ENCODE measurements at places on chromosomes 6 and 20.

- DNase-seq: no peak
Measured at GRCh38 chr6:33613795-33614168, 7.3 kb upstream of the ITPR3 start.

- no peak for DNase-seq
Measured at GRCh38 chr20:50995506-50995905, 27.4 kb downstream of the KCNG1 start.

DNA sequence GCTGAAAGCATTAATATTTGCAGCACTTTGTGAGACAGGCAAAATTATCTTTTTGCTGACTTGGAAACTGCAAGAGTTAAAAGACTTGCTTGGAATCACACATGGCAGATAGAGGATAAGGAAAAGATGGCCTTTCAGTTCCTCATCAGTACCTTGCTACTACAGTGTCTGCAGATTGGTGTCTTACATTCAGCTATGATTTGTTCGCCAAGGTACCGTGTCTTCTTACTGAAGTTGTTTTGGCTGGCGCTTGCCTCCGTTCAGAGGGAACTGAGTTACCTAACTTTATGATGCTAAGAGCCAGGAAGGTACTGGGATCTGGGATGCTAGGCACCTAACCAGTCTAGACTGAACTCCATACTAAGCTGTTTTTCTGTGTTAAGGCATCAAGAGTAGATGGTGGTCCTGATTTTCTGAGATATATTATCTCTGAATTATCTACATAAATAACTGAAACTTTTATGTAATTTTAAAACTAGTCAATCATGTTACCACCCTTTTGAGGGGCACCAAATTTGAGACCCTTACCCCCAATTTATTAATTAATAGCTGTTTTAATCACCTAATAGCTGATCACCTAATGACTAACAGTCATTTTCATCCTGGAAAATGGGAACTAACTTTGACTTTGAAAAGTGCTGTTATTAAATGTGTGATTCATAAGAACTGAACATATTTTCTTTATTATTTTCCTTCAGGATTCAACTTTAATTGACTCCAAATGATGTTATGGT, 2.5 kb downstream of the WTAP start:
- peak; percentile 16 for DNase-seq

DNA sequence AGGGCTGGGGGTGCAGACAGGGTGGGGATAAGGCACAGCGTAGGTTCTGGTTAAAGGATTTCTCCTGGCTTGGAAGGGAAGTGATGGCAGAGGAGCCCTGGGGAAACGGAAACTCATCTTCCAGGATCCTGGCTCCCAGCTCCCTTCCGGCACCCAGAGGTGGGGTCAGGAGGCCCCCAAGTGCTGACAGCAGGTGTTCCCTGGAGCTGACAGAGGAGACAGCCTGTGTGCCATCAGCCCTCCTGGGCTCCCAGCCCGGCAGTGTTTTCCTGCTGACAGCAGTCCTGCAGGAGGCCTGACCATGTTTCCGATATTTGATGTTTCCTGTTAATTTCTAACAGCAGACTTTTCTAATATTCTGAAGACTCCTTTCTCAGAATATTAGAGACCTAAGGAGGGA, 277.3 kb downstream of the TAF4 start:
- no peak for DNase-seq

DNA sequence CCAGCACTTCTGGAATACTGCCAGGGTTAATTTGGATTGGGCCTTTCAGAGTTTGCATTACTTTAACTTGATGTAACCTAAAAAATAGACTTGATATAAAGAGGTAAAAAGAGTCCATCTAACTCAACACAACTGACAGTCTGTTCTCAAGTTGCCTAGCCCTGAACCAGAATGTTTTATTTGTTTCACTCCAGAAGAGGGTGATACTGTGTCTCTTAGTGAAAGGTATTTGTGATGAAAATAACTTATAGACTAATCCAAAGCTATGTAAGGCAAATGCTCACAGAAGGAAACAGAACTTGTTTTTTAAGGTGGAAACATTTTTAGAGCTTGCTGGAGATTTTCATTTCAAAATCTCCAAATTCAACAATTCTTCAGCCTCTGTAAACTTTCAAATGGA, 469.1 kb upstream of the RUNX2 start:
- no peak for DNase-seq

- no peak for DNase-seq
Measured at GRCh38 chr6:30849903-30850651, 34.2 kb upstream of the DDR1 start.

GRCh38 chr20:44370639-44371218, 15.2 kb downstream of the HNF4A start:
- DNase-seq: no peak

GRCh38 chr6:166774770-166775169, 147.7 kb upstream of the RPS6KA2 start:
- no peak for DNase-seq

Measured in memory B cell (primary cell).